ENCODE measurements at places on chromosomes 6 and 20. TPM values are rescaled to one million over a fixed set of nuclear protein-coding genes. Genes with fewer than 3 reads are reported as not detected.

Gene MLN
- total RNA-seq = not detected

Gene SALL4
- total RNA-seq = 3.0 TPM

Gene DZANK1
- total RNA-seq = 2.9 TPM

Gene HLA-DQA2
- 0.36 TPM for total RNA-seq

Gene TTPAL
- 9.0 TPM for total RNA-seq

Gene CEP250
- total RNA-seq = 16.6 TPM

Gene PGBD1
- total RNA-seq = 11.4 TPM

Gene OPN5
- not detected for total RNA-seq

Gene GINS1
- 0.28 TPM for total RNA-seq

Gene FNDC11
- 0.55 TPM for total RNA-seq

Gene SPTLC3
- 4.6 TPM for total RNA-seq

Gene SLC17A2
- not detected for total RNA-seq

Gene CLPSL2
- total RNA-seq = not detected

Gene HAO1
- not detected for total RNA-seq

Gene PRPH2
- 0.71 TPM for total RNA-seq

Gene AKIRIN2
- total RNA-seq = 20.8 TPM

Gene EMILIN3
- 2.9 TPM for total RNA-seq

Gene SAMD3
- 0.81 TPM for total RNA-seq

Gene PTK6
- total RNA-seq = 0.36 TPM

Gene NTSR1
- total RNA-seq = 12.1 TPM

Gene GSTA2
- not detected for total RNA-seq

Gene NKX2-2
- not detected for total RNA-seq

Gene HDGFL1
- not detected for total RNA-seq

Gene SLC22A1
- 1.1 TPM for total RNA-seq

Gene TCF15
- total RNA-seq = not detected

Gene RARS2
- 26.5 TPM for total RNA-seq

Gene LY6G6F
- not detected for total RNA-seq

Gene FAM83C
- not detected for total RNA-seq

Gene KIF6
- 0.99 TPM for total RNA-seq

Gene MRPL18
- total RNA-seq = 75.9 TPM

Gene BTN1A1
- total RNA-seq = not detected

Gene METTL24
- 38.8 TPM for total RNA-seq

Gene HLA-DRB5
- 2.1 TPM for total RNA-seq

Gene SLC12A5
- total RNA-seq = not detected

Gene CCN6
- not detected for total RNA-seq

Gene GPX5
- not detected for total RNA-seq

Gene ESR1
- total RNA-seq = 0.71 TPM

Gene TUBE1
- 32.5 TPM for total RNA-seq

Gene RALGAPA2
- total RNA-seq = 19.1 TPM

Gene SGK2
- 8.3 TPM for total RNA-seq

Gene FKBP1C
- not detected for total RNA-seq

Gene LY86
- 5.9 TPM for total RNA-seq

Gene TGM2
- 104 TPM for total RNA-seq

Gene MEA1
- 91.5 TPM for total RNA-seq

Gene APCDD1L
- total RNA-seq = 1.4 TPM

Gene GMPR
- 15.0 TPM for total RNA-seq

Gene IL17F
- not detected for total RNA-seq

Gene TFAP2C
- total RNA-seq = 3.5 TPM

Data from sigmoid colon (tissue), 7 donors.